ENCODE measurements at places on chromosomes 12 and 14. TPM values are rescaled to one million over a fixed set of nuclear protein-coding genes. Genes with fewer than 3 reads are reported as not detected.

Gene DLK1
- not detected for total RNA-seq

Gene KRT73
- not detected for total RNA-seq

Gene AMN
- 0.18 TPM for total RNA-seq

Gene PIWIL1
- total RNA-seq: not detected

Gene CLEC9A
- not detected for total RNA-seq

Gene LUM
- 1,464 TPM for total RNA-seq

Gene BMAL2
- total RNA-seq: 21.4 TPM

Gene FZD10
- not detected for total RNA-seq

Gene KRT6B
- 0.18 TPM for total RNA-seq

Gene ERP27
- not detected for total RNA-seq

Gene CORO1C
- total RNA-seq: 199 TPM

Gene TOGARAM1
- total RNA-seq: 13.1 TPM

Gene FOXA1
- total RNA-seq: not detected

Gene CFAP54
- total RNA-seq: 1.4 TPM

Gene SYNDIG1L
- total RNA-seq: not detected

Gene BEGAIN
- total RNA-seq: not detected

Gene MYH6
- total RNA-seq: not detected

Gene MIP
- total RNA-seq: not detected

Gene LMO3
- 10.8 TPM for total RNA-seq

Gene TMTC1
- 83.5 TPM for total RNA-seq

Gene PPP1R1A
- not detected for total RNA-seq

Gene GPR135
- total RNA-seq: 2.1 TPM

Gene TAS2R9
- total RNA-seq: not detected

Gene BICDL1
- total RNA-seq: not detected

Gene SELPLG
- 0.85 TPM for total RNA-seq

Gene DDX47
- 59.9 TPM for total RNA-seq

Gene FAM161B
- 2.8 TPM for total RNA-seq

Gene NDUFA12
- 95.3 TPM for total RNA-seq

Gene SERPINA3
- total RNA-seq: 8.0 TPM

All from smooth muscle cell of bladder (primary cell).